HCT116 (cell line): ENCODE measurements at places on chromosomes 6 and 20. TPM values are rescaled to one million over a fixed set of nuclear protein-coding genes. Genes with fewer than 3 reads are reported as not detected.

GRCh38 chr6:47700596-47700995, 2.2 kb downstream of the ADGRF4 start:
- no peak for DNase-seq
- no peaks in the 10 kb centered on the region for H3K4me1 ChIP-seq
- H3K27ac ChIP-seq, result no peak overlapping the region
- no peaks in the 10 kb centered on the region for H3K36me3 ChIP-seq
- no peak overlapping the region for H3K4me3 ChIP-seq

- DNase-seq, result no peak
- H3K4me1 ChIP-seq, result no peaks in the 10 kb centered on the region
- H3K4me3 ChIP-seq, result no peak overlapping the region
- no peaks in the 10 kb centered on the region for H3K36me3 ChIP-seq
- peaks cover 63% of the 10 kb centered on the region for H3K27me3 ChIP-seq
Observed at GRCh38 chr20:24705486-24705885, 236.1 kb downstream of the SYNDIG1 start.

Gene TAF8
- total RNA-seq, result 29.5 TPM

Gene NHSL1
- 15.4 TPM for total RNA-seq

DNA sequence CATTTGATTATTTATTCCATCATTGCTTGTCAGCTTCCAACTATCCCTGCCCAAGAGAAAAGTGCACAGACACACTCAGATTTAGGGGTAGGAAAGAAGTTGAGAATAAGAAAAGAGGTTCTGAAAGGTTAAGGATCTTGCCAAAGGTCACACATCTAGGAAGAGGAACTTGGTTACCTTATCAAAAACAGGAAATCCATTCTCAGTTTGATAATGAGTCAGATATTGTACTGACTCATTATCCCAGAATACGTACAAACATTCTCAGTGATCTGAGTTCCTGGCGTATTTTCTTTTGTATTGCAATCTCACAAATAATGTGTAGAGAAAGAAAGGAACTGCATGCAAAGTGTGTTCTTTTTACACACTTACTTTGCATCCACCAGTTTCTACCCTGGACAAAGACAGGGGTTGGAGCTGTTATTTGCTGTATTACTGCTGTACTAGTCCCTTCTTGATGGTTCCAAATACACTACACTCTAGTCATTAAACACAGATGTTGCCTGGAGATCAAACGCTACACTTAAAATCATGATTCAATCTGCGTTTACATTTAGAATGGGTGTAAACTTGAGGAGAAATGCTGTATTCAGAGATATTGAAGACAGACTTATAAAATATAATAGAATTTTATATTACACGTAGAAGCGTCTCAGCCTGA, 545.7 kb downstream of the PRKN start:
- no peaks in the 10 kb centered on the region for H3K27me3 ChIP-seq
- DNase-seq, result no peak
- H3K27ac ChIP-seq, result no peak overlapping the region
- H3K4me1 ChIP-seq, result no peaks in the 10 kb centered on the region
- H3K36me3 ChIP-seq, result no peaks in the 10 kb centered on the region
